SIG-M5 (cell line): ENCODE measurements at places on chromosomes 16 and 17.

- DNase-seq = no peak
Observed at GRCh38 chr17:62321451-62321850, 58.9 kb upstream of the EFCAB3 start.

DNA sequence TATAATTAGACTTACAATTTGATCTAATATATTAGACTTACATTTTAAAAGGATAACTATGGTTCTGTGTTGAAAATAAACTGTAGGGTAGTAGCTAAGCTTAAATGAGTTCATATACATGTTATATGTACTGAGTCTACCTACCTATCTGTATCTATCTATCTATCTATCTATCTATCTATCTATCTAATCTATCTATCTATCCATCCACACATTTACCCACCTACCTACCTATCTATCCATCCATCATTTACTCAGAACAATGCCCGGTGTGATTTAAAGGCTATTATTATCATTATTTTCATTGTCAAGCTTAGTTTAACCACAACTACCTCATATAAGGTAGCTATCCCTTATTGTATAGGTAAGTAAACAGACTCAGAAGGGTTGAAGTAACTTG lies 7.0 kb downstream of the KRT10 start:
- DNase-seq = no peak

- DNase-seq = no peak
Observed at GRCh38 chr17:72590882-72591281, 470.1 kb downstream of the SOX9 start.

- DNase-seq = no peak
Observed at GRCh38 chr17:66343531-66344078, 41.2 kb downstream of the PRKCA start.

DNA sequence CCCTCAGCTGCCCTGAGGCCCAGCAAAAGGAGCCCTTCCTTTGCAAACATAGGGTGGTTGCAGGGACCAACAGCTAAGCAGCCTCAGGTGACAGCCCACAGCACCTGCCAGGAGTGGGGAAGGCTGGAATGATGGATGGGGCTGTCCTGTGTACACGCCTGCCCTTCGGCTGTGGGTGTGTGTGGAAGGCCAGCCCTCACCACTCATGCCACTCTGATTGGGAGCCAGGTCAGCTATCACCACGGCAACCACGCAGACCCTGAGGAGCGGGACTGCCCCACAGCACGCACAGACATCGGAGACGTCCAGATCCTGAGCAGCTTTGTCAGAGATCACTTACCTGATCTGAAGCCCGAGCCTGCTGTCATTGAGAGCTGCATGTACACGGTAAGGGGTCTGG lies 11.9 kb downstream of the PIPOX start:
- DNase-seq = no peak

DNA sequence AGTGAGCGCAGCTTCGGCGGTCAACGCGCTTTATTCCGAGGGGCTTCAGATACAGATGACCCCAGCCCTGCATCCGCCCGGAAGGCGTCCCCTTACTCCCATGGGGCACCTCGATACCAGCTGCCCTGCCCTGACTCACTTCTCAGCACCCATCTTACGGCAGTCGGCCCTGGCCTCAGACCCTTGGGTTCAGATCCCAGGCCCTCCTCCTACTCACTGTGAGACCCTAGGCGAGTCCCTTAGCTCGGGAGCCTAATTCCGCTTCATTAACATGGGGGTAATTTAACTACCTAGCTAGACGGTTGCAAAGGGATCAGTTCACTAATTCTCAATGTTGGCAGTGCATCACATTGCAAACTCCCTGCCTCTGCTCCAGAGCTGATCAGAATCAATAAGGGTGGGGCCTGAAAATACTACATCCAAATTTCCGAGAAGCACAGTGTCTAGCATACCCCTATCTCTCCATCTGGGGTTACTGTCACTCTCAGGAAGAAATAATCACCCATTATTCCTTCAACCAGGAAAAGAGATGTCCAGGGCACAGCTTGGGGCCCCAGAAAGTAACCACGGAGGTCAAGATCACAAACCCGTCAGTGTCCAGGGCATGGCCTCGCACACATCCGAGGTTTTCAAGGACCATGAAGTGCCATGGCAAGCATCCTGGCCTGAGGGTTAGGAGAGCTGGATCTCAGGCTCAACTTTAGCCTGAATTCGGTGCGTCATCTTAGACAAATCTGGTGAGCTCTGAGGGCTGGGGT lies 415 bp upstream of the FLOT2 start:
- no peak for DNase-seq
